Activated CD8-positive, alpha-beta memory T cell treated with anti-CD3 and anti-CD28 coated beads for 1 hour (primary cell): ENCODE measurements at places on chromosomes 11 and 22.

- no peak for DNase-seq
These were observed 288.0 kb upstream of the CHORDC1 start for GRCh38 chr11:90510839-90511238.

GRCh38 chr11:108617055-108617454 is 23.5 kb upstream of the EXPH5 start:
- no peak for DNase-seq

DNA sequence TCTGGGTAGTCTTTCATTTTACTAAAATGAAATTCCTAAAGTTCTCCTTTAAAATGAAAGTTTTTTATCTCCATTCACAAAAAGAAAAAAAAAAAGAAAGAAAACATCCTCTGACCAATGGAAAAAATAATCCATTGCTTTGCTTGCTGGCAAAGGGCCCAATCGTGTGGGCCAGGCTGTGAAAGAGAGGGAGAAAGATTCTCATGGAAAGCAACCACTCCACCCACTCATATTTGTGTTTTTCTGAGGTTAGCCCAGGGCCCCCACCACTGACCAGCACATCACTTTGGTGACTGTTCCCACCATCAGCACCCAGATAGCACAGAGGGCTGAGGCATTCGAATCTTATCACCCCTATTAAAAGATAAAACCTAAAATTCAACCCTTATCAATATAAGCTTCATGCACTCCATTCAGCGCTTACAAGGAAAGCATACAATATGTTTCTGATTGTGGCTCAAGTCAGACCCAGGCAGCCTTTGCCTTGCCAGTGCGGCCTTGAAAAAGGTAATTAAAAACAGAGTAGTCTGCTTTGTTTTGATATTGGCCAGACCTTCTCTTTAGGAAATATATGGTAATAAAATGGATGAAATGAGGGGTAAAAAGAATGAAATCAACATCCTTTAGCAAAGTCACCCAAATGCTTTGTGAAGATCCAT is 192.8 kb downstream of the ETS1 start:
- DNase-seq = no peak

DNA sequence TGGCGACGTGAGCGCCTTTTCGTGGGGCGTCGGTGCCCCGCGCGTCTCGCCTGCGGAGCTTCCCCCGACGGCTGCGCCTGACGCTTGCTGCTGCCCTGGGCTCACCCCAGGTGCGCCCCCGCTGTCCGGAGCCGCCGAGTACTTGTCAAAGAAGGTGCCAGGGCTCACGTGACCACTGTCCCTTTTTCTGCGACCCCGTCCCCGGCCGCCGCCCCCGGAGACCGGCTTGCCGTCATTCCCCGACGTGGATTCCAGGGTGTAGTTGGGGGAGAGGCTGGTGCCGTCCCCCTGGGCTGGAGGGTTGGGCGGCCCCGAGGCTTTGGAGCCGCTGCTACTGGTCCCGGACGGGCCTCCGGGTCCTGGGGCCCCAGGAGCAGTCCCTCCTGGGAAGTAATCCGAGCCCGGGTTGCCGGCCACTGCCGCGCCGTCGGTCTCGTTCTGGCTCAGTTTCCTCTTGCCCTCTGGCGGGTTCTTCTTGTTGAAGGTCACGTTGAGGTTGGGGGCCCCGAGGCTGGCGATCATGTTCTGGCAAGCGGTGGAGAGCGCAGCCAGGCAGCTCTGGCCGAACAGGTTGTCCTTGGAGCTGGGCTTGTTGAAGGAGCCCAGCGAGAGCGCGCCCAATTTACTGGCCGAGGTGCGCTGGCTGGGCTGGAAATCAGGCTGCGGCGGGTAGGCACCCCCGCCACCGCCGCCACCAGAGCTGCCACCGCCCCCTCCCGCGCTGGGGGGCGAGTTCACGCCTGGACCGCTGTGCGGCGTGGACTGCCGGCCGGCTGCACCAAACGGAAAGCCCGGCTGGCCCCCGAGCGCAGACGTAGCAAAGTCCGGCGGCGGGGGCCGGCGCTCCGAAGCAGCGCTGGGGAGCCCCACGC is 3.8 kb downstream of the MN1 start:
- no peak for DNase-seq

DNA sequence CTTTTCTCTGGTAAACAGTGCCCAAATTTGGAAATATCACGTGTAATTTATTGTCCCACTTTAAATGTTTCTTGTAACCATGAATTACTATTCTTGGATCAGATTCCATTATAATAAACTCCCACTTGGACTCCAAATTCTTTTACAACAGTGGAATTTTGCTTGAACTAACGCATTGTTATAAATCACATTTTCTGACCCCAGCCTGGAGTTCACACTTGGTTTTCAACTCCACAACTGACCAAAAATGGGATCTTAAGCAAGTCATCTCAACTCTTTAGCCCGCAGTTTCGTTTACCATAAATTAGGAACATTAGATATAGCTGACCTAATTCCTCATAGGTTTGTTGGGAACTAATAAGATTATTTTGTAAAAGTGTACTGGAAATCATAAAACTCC is 336.8 kb upstream of the NCAM1 start:
- no peak for DNase-seq

GRCh38 chr11:64114231-64114630 is 51.7 kb downstream of the MACROD1 start:
- no peak for DNase-seq

DNA sequence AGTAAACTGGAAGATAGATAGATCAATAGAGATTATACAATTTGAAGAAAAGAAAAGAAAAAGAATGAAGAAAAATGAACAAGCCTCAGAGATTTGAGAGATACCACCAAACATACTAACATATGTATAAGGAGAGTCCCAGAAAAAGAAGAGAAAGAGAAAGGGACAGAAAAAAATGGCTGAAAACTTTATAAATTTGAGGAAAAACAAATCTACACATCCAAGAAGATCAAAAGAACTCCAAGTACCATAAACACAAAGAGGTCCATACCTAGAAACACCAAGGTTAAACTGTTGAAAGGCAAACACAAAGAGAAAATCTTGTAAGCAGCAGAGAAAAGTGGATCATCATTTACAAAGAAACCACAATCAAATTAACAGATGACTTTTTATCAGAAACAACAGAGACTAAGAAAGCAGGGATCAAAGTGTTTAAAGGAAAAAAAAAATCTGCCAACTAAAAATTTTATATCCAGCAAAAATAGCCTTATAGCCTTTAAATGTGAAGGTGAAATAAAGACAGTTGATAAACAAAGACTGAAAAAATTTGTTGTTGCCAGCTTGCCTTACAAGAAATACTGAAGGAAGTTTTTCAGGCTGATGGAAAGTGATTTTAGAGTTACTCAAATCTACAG is 11.8 kb upstream of the AKIP1 start:
- DNase-seq = no peak

DNA sequence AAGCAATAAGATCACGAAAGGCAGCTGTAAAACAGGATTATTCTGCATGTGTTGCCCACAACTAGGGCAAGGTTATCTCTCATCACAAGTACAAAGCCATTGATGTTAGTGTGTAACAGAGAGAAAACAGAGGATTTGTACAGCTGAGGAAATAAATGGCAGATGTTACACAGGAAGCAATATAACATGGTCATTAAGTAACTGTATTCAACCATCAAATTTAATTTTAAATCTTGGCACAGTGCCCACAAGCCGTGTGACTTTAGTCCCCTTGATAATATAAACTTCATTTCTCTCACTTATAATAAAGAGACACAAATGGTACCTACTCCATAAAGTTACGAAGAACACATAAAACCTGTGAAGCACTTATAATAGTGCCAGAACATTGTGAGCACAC is 17.3 kb downstream of the OR51E2 start:
- no peak for DNase-seq

DNA sequence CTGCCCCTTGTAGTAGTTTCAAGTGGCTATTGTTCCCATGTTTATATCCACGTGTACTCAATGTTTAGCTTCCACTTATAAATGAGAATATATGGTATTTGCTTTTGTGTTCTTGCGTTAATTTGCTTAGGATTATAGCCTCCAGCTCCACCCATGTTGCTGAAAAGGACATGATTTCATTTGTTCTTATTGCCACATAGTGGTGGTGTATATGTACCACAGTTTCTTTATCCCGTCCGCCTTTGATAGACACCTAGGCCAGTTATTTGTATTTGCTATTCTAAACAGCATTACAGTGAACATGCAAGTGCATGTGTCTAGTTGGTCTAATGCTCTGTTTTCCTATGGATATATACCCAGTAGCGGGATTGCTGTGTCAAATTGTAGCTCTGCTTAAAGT is 6.8 kb downstream of the OR51B2 start:
- DNase-seq = no peak

- DNase-seq = no peak
These were observed 22.3 kb downstream of the FAM118A start for GRCh38 chr22:45332001-45332400.

- DNase-seq = no peak
These were observed 86.8 kb upstream of the OR4B1 start for GRCh38 chr11:48129697-48130395.

- DNase-seq = no peak
These were observed 2.2 kb downstream of the GPR137 start for GRCh38 chr11:64287676-64288352.

DNA sequence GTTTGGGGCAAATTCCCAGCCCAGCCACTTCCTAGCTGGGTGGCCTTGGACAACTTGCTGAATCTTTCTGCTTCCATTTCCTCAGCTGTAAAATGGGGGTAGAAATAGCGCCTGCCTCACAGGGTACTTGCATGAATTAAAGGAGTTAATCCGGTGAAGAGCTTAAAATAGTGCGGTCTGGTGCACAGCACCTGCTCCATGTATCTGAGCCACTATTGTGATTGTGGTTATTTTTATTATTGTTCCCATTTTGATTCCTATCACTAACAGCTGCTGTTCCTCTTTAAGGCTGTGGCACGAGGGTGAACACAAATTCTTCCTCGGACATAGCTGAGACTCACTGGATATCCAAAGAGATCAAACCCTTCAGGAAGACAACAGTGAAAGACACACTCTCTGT is 46.9 kb upstream of the TP53I11 start:
- no peak for DNase-seq

GRCh38 chr11:76176463-76176862 is 29.8 kb downstream of the WNT11 start:
- DNase-seq = no peak

- peak; percentile 62 for DNase-seq
These were observed at the start of gene QSER1 for GRCh38 chr11:32892355-32893092. Gene QSER1 (plus strand): TSS chr11:32892811. CDS start chr11:32893126, 315 bp downstream.

DNA sequence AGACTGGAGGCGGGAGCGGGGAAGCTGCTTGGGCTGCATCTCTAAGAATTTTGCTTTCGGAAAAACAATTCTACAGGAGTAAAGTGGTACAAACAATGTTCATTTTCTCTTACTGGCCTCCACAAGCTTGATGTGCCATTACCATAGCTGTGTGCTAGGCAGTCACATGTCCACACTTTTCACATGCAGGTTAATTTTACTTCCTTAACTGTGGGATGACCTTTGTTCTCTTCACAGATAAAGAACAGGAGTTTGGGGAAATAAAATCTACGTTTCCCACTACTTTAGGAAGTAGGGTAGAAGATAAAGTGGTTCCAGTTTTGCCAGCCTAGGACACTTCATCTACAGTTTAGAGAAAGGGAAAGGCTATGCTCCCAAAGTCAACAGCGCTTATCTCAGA is 327.2 kb upstream of the NARS2 start:
- no peak for DNase-seq

- DNase-seq = no peak
These were observed 26.6 kb upstream of the CABP7 start for GRCh38 chr22:29693161-29693560.

- DNase-seq = no peak
These were observed 53.7 kb downstream of the DSCAML1 start for GRCh38 chr11:117743121-117743815.

DNA sequence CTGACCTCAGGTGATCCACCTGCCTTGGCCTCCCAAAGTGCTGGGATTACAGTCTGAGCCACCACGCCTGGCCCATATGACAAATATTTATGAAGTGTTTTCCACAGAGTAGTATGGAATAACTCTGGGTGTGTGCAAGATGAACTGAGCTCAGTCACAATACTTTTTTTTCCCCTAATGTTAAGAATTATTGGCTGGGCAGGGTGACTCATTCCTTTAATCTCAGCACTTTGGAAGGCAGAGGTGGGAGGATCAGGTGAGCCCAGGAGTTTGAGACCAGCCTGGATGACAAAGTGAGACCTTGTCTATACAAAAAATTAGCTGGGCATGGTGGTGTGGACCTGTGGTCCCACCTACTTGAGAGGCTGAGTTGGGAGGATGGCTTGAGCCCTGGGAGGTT is 6.4 kb downstream of the PTPRJ start:
- no peak for DNase-seq

GRCh38 chr11:39442177-39442576 is 2017.3 kb downstream of the LRRC4C start:
- no peak for DNase-seq

DNA sequence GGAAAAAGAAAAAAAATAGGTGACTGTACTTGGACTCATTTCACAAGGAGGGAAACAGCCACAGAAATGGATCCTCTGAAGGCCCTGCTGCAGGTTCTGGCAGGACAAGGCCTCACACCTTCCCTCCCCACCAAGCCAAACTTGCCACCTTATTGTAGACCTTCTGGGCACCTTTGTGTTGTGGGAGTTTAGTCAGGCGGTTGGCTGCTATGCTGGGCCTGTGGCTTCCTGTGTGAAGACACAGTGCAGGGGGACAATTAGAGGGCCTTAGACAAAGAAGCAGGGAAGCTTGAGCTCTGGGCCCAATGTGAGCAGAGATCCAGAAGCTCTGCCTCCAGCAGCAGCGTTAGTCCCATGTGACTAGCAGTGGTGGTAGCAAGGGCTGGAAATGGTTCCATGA is 4.2 kb downstream of the RAB1B start:
- no peak for DNase-seq

GRCh38 chr11:20937826-20938225 is 268.4 kb downstream of the NELL1 start:
- no peak for DNase-seq

DNA sequence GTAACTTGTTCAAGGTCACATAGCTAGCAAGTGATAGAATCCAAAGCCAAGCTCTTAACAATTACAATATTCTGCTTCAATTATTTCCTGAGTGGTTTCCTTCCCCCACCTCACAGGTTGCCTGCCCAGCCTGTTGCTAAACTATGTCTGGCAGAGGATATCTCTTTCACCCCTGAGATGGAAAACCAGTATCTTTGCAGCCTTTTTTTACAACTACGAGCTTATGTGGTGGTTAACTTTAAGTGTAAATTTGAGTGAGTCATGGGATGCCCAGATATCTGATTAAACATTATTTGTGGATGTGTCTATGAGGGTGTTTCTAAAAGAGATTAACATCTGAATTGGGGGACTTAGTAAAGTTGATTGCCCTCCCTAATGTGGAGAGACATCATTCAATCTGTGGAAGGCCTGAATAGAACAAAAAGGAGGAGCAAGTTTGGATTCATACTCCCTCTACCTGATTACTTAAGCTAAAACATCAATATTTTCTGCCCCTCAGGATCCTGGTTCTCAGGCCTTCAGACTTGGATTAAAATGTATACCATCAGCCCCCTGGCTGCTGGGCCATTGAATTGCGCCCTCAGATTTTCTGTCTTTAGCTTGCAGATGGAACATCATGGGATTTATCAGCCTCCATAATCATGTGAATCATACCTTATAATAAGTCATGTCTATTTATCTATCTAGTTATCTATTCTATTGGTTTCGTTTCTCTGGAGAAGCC is 911.9 kb downstream of the METTL15 start:
- no peak for DNase-seq
